A172 (cell line): ENCODE measurements at places on chromosomes 4 and X.

- no peak for DNase-seq
Measured at GRCh38 chr4:8219236-8219635, 20.1 kb downstream of the SH3TC1 start.

GRCh38 chr4:536351-536972, 37.5 kb downstream of the PIGG start:
- DNase-seq = no peak

GRCh38 chr4:143391895-143392294, 55.2 kb downstream of the GAB1 start:
- DNase-seq = no peak

DNA sequence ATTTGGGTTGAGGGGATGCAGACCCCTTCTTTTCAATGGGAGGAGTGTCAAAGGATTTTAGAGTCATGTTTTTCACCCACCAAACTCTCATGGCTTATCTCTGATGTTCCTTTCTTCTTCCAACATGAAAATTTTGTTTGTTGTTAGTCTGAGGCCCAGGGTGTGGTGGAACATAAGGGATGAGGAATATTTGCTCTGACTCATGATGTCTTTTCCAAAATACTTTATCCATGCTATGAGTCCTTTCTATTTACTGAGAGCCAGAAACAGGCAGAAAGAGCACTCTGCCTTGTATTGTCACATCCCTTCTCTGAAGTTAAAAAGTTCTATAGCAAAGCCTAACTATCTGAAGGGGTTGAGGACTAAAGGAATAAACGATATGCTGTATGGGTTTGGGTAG, 61.6 kb upstream of the GYPA start:
- DNase-seq = no peak

DNA sequence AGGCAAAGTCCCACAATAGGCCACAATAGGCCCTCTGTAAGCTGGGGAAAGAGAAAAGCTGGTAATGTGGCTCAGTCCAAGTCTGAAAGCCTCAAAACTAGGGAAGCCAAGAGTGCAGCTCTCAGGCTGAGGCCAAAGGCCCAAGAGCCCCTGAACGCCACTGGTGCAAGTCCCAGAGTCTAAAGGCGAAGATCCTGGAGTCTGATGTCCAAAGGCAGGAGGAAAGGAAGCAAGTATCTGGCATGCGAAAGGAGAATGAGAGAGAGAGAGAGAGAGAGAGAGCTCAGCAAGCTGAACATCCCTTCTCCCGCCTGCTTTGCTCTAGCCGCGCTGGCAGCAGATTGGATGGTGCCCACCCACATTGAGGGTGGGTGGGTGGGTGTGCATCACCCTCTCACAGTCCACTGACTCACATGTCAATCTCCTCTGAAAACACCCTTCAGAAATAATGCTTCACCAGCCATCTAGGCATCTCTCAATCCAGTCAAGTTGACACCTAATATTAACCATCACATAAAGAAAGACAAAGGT, 30.9 kb upstream of the ELF2 start:
- no peak for DNase-seq
